ENCODE measurements at places on chromosomes 7 and 10.

DNA sequence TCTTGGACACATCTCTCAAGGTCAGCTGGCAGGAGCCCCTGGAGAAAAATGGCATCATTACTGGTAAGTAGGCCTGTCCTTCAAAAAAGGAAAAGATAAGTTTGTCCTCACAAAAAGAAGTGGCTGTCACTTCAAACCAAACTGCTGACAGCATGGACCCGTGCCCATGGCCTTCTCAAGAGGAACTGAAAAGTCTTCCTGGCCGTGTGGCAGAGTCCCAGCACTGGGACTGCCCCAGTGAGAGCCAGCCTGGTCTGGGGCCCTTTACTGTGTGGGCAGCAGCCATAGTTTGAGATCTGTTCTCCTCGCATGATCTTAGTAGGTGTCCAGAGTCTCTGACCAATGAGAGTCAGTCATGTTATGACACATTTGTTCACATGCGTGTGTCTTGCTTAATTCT lies 614.2 kb upstream of the FOXK1 start:
- no peak for DNase-seq

DNA sequence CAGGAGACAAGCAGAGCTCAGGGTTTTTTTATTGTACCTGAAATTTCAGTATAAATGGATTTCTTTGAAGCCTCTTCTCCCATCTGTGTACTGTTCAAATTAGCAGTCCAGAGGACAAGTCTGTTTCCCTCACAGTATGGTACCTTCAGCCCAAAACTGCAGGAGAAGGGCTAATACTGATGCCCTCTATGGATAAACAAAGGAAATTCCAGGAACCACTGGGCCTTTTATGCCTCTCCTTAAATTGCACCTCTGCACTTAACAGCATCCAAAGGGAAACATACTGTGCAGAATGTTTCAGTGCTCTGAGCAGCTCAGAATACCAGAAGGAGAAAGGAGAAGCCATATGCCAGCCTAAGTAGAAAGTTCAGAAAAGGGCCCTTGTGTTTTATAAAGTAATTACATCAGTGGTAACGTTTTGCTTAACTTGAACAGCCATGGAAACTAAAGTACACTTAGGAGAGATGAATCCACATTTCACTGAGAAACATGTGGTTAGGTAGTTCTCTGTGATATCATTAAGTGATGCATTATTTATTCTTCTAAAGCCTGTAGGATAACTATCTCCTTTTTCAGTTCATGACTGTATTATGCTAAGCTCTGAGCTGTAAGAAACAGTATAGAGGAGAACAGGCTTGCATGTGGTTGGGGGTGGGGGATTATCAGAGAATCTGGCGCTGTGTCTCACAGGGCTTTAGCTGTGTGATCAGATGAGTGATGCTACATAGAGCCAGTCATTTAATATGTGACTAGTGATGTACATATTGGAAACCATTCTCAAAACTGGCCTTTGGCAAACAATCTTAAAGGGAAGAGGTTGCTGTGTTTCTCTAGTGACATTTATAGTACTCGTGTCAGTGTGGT lies 111.3 kb downstream of the POU6F2 start:
- no peak for DNase-seq

DNA sequence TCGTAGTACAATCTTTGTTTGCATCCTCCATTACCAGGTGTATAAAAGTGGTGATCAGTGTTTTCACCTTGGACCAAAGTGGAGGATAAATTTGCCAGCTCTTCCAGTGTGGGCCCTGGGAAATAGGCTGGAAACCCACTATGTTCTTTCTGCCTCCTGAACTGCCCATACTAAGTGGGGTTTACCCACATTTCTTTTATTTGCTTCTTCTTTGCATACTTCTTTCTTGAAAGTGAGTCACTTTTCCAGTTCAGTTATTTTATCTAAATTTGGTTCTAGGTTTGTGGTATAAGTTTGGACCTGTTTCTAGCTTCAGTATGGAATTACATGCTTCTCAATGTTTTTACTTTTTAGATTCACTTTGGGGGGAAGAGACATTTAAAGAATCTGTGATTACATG lies 126.2 kb upstream of the ACBD5 start:
- DNase-seq = no peak

- no peak for DNase-seq
These were observed 26.1 kb downstream of the NOM1 start for GRCh38 chr7:156975620-156976019.

- DNase-seq = no peak
These were observed 342.7 kb upstream of the ETV1 start for GRCh38 chr7:14332155-14332554.

DNA sequence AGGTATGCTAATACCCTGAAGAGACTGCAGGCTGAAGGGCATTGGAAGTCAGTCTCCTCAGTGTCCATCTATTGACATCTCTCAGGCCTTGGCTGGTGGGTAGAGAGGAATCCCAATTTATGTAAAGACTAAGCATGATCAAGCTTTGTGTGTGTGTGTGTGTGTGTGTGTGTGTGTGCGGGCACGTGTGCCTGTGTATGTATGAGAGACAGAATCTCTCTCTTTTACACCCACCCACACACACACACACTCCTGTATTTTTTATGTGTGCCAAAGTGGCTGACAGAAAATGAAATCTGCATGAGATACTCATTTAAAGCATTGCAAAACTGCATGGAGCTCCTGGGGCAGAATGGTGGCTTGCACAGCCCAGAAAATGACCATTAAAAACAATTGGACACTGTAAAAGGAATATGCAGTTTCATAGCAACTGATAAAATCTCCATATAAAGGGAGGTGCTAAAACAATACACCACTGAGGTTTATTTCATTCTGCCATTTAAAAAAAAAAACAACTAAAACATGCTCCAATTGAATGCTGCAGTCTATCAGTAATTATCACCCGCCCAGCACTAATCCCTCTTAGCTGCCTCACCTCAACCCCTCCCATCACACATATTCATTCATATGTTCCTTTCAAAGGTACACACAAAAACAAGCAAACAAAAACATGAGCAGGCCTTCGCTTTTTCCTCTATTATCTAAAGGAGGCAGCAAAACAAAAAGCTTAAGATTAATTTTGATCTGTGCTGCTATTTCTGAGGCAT lies 385.0 kb downstream of the KCNMA1 start:
- no peak for DNase-seq

Data from forelimb muscle (tissue), 1 donor.